Epithelial cell of prostate (primary cell): ENCODE measurements at places on chromosomes 3 and 15.
A peak's percentile ranks its signal among the peaks of the same experiment; 100 is the strongest.

DNA sequence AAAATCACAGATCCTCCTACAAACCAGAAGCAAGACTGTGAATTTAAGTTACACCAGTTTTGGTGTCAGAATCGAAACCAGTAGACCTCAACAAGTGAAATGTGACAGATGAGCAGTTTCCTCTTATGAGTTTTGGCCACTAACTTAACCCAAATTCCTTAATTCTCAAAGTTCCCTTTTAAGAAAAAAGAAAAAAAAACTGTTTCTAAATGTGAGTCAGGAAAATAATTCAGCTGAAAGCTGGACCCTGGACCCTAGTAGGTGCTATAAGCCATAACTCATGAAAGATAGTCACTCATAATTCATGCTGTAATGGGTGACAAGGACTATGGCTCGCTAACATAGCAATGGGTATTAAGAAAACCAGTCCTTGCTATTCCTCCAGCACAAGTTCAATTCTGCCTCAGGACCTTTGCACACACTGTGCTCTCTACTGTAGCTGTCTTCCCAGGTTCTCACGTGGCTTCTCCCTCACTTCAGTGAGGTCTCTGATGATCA lies 9.0 kb upstream of the THRB start:
- no peak for DNase-seq

DNA sequence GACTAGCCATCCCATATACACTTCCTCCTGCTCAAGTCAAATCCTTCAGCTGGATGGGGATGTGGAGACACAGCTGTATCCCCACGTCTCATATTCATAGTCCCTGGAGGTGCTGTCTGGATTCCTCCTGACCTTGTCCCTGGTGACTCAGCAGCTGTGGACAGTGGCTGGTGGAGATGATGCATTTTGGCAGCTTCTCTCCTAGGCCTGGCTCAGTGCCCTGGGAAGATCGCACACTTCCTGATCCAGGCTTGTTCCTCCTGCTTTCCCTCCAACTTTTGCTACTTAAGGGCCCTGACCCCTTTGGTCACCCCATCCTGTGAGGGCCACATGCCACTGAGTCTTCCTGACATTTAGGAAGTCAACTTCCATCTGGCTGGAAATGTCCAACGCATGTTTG lies 44.4 kb downstream of the ADAMTSL3 start:
- DNase-seq, result peak; percentile 31

- peak; percentile 8 for DNase-seq
Observed at GRCh38 chr15:36501063-36501678, 78.3 kb upstream of the CDIN1 start.

- DNase-seq, result no peak
Observed at GRCh38 chr15:66785637-66786036, 83.6 kb downstream of the SMAD6 start.

DNA sequence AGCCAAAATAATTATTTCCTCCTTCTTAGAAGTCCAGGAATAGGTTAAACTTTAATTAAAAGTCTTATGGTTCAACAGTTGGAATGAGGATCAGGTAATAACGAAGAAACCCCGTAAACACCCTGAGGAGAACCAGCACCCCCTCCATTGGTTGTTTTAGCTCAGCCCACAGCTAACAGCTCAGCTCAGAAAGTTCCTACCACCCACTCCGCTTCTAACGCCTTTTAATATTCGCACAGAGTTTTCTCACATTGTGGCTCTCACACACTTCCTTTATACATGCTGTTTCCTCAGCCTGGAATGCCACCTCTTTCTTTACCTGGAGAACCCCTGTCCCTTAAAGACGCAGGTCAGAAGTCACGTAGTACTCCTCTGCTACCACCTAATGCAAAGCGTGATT lies 17.0 kb downstream of the CX3CR1 start:
- DNase-seq, result no peak

DNA sequence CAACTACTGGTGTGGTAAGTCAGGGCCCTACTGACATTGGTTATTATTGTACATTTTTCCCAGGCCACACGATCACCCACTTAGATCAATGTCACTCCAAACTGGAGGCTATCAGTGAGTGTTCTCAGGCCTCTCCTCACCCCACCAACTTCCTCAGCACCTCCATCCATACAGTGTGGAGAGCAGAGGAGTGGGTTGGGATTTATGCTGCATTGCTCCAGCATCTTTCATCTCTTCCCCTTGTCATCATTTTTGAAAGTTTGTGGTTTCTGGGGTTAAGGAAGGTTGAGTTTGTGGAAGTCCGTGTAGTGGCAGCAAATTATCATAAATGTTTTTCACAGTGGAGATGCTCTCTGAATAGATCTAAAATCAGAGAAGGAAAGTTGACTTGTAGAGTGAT lies 60.2 kb downstream of the TLNRD1 start:
- no peak for DNase-seq

GRCh38 chr3:123552095-123552714 lies 32.6 kb downstream of the HACD2 start:
- no peak for DNase-seq

GRCh38 chr15:74885461-74885860 lies 4.4 kb upstream of the MPI start:
- DNase-seq, result no peak

GRCh38 chr3:32897001-32897601 lies 54.3 kb upstream of the CCR4 start:
- DNase-seq, result no peak

GRCh38 chr15:101459579-101460300 lies 29.8 kb downstream of the PCSK6 start:
- no peak for DNase-seq

- DNase-seq, result no peak
Observed at GRCh38 chr3:87710511-87710910, 348.3 kb downstream of the CGGBP1 start.

- DNase-seq, result no peak
Observed at GRCh38 chr15:26015516-26016075, 152.5 kb upstream of the ATP10A start.

- no peak for DNase-seq
Observed at GRCh38 chr3:101687142-101687931, 819 bp upstream of the RPL24 start.

GRCh38 chr15:66700802-66701421 lies 1.1 kb upstream of the SMAD6 start:
- DNase-seq, result no peak

GRCh38 chr3:106047221-106047620 lies 178.4 kb upstream of the CBLB start:
- no peak for DNase-seq

GRCh38 chr15:45199136-45199810 lies 11.5 kb upstream of the SHF start:
- no peak for DNase-seq

- DNase-seq, result no peak
Observed at GRCh38 chr3:4983739-4984510, 4.7 kb downstream of the BHLHE40 start.

DNA sequence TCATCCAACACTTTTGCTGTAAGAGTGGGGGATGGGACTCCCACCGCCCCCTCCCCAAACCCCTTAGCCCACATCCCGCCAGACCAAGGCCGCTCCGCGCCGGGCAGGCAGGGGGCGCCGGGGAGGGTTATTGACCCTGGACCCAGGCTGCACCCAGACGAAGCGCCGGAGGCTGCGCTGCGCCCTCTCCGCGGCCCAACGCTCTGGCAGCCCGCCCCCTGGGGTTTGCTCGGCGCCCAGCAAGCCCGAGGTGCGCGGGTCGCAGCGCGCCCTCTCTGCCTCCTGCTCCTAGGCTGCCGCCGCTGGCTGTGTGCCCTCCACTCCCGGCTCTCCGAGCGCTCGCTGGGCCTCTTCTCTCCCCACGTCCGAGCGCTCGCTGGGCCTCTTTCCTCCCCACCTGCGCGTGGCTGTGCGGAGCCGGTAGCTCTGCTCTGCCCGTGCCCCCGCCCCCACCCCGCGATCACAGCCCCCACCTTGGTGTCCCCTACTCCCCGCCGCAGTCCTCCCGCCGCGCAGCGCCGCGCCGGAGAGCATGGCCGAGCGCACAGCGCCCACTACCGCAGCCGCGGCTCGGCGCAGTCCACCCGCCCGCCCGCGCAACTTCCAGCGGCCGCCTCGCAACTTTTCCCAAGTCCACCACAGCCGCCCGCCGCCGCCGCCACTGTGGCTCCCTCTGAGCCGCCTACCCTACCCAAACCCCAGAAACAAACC lies 1.2 kb downstream of the MECOM start:
- no peak for DNase-seq

- no peak for DNase-seq
Observed at GRCh38 chr3:181056136-181056732, 66.7 kb upstream of the DNAJC19 start.

- DNase-seq, result no peak
Observed at GRCh38 chr3:13087320-13087990, 14.2 kb upstream of the IQSEC1 start.

GRCh38 chr15:53520996-53521395 lies 238.5 kb downstream of the WDR72 start:
- DNase-seq, result no peak
